ENCODE measurements at places on chromosomes 1 and 21.

DNA sequence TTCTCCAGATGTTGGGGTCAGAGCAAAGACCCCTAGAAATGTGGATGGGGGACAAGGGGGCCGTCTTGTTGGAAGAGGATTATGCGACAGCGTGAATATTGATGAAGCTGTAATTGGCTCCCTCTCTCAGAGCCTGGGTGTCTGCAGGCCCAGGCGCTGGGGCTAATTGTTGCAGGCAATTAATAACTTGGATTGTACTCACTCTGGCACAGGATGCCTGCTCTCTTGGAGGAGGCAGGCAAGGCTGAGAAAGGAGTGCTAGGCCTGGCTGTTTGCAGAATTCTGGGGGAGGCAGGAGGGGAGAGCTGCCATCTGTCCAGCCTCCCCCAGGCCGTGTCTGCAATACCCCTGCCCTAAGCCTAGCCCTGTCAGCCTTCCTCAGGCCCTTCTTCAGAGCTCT, 4.1 kb upstream of the DISP3 start:
- DNase-seq, result no peak

GRCh38 chr1:109255097-109255651, 5.8 kb downstream of the CELSR2 start:
- no peak for DNase-seq

GRCh38 chr21:31418377-31419001, 74.4 kb upstream of the TIAM1 start:
- no peak for DNase-seq

GRCh38 chr1:225559326-225559725, 93.6 kb downstream of the ENAH start:
- DNase-seq, result no peak

GRCh38 chr1:175622362-175622761, 121.0 kb downstream of the TNR start:
- no peak for DNase-seq

- DNase-seq, result no peak
Measured at GRCh38 chr1:177568622-177569021, 397.9 kb downstream of the BRINP2 start.

GRCh38 chr21:41712201-41712600, 54.7 kb downstream of the RIPK4 start:
- DNase-seq, result no peak

- DNase-seq, result peak; percentile 76
Measured at GRCh38 chr1:16122916-16123315, 33.0 kb downstream of the EPHA2 start.

DNA sequence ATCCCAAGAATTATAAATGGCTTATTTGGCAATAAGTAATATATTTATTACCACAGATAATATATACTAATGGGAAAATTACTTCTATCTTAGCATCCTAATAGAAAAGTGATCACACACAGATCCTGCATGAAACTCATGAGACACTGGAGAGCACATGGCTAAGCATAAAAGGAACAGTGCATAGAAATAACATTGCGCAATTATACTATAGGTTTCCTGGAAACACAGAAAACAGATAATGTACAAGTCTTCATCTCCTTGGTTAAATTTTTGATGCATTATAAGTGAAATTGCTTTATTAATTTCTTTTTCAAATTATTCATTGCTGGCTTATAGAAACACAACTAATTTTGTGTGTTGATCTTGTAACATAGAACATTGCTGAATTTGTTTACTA, 210.4 kb downstream of the USH2A start:
- no peak for DNase-seq

DNA sequence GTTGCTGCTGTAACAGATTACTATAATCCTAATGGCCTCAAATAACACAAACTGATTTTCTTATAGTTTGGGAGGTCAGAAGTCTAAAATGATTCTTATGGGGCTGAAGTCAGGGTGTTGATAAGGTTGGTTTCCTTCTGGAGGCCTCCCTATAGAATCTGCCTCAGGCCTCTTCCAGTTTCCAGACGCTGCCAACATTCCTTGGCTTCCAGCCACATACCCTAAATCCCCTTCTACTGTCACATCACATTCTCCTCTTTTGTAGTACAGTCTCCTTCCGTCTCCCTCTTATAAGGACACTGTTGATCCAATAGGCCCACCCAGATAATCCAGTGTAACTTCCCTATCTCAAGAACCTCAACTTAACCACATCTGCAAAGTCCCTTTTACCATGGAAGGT, 145.3 kb upstream of the NCAM2 start:
- no peak for DNase-seq

- no peak for DNase-seq
Measured at GRCh38 chr1:193416226-193417024, 230.0 kb upstream of the B3GALT2 start.

DNA sequence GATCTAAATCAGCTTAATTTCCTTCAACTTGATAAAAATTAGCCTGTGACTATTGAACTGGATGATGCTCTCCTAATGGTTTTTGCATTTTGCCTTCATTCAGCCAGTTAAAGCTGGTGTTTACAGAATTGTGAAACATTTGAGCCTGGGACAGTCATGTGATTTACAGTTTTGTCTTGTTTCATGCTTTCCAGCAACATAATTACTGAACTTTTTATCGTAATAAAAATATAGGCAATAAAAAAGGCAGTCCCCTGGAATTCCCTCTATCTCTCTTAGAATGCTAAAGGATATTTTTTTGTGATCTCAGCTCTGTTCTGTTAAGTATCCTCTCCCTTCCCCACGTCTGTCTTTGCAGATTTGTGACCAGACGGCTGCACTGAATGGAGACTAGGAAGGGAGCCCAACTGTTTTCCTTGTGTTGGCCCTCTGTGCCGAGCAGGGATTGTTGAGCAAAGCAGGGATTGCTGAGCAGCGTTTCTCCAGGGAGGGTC, 70.3 kb upstream of the RGL1 start:
- DNase-seq, result peak; percentile 77

All from fibroblast of pulmonary artery (primary cell).